ENCODE measurements at places on chromosomes 3 and 15. TPM values are rescaled to one million over a fixed set of nuclear protein-coding genes. Genes with fewer than 3 reads are reported as not detected.

GRCh38 chr15:74795966-74796625, 14.2 kb downstream of the CSK start:
- no peak for DNase-seq

DNA sequence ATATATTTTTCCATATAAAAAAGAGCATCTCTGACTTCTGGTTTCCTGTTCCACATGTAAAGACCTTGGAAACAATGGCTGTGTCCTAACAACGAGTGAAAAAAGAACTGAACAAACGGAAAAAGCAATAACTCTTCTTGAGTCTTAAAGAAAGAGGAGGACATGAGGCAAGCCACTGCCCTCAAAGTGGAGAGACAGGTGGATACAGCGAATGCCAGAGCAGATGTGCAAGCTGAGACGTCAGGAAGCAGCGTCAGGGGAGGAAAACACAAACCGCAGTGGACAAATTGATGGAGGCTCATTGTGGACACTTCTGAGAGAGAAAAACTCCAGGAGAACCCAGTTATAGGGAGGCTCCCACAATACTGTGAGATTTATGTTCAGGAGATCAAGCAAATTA, 208.0 kb upstream of the MME start:
- DNase-seq = peak; percentile 29

DNA sequence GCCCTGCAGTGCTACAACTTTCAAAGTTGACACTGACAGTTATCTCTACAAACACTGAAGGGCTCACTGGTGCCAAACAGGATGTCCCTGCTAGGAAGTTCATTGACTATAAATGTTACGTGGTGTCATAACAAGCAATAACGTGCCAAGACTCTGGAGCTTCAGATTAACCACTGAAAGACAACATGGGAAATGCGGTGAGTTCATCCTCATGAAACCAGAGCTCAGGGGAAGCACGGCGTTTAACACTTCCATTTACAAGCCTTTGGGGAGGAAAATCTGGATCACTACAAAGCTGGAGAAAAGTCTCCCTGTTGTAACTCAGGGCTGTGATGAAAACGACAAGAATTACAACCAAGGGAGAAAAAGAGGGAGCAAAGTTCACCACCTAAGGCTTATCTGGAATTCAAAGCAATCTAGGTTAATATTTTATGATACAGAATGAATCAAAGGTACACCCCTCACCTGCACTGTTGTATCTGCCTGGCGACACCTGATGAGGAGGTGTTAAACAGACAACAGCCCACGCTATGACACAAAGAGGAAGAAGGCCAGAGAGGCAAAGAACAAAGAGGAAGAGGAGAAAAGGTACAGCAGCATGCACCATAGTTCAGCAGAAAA, 27.0 kb downstream of the SHQ1 start:
- no peak for DNase-seq

- DNase-seq = no peak
These were observed 84.9 kb downstream of the HMG20A start for GRCh38 chr15:77505556-77505955.

GRCh38 chr15:64355348-64355943, 527 bp downstream of the CSNK1G1 start:
- no peak for DNase-seq

GRCh38 chr15:73009066-73010056, 42.9 kb upstream of the NEO1 start:
- no peak for DNase-seq

DNA sequence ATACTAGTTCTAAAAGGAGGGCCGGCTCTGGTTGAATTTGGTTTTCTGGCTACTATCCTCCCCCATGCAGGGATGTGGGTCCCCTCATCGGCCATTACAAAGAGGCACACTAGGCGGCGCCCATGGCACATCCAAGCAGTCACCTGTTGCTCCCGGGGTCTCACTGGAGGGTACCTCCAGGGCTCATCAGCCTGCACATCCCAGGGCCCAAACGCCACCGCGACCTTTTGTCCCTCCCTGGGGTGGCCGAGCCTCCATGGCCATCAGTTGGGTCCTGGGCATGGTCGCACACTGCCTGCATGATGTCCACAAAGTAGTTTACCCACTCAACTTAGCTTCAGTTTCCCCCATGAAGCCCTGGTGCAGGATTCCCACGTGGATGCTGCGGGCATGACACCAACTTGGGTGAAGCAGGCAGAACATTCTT, 28.3 kb downstream of the IDH3A start:
- DNase-seq = peak; percentile 10

DNA sequence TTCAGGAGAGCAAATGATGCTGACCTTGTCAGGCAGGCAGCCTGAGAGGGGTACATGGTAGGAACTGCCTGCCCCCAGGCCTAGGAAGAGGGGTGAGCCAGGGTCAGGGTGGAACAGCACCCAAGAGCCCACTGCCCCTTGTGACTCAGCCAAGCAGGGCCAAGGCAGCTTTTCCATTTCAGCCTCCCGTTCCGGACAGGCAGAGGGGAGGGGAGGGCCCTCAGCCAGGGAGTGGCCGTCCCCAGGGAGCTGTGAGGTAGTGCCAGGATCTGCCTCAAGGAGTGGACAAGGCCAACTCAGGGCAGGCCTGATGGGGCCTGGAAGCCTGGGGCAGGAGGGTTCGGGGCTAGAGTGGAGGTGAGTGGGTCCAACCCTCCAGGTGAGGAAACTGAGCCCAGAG, 5.1 kb upstream of the ANKRD63 start:
- DNase-seq = no peak

GRCh38 chr3:152646004-152646403, 188.9 kb upstream of the P2RY1 start:
- DNase-seq = no peak

CYP1A1 gene
- polyA plus RNA-seq = not detected

AMIGO3 gene
- 0.93 TPM for polyA plus RNA-seq

C3orf85 gene
- polyA plus RNA-seq = 16.6 TPM

HCLS1 gene
- polyA plus RNA-seq = 7.4 TPM

CFAP44 gene
- polyA plus RNA-seq = 16.2 TPM

STAB1 gene
- 34.8 TPM for polyA plus RNA-seq

STARD9 gene
- polyA plus RNA-seq = 9.4 TPM

CATSPER2 gene
- 4.0 TPM for polyA plus RNA-seq
